GM23338 (cell line): ENCODE measurements at places on chromosomes 7 and 10. TPM values are rescaled to one million over a fixed set of nuclear protein-coding genes. Genes with fewer than 3 reads are reported as not detected.

The TMEM236 gene
- 0.03 and 0.04 TPM in 2 replicates for total RNA-seq

The SPDYE1 gene
- not detected in 2 replicates for total RNA-seq

The MBL2 gene
- total RNA-seq = not detected in 2 replicates

The SFTPA1 gene
- not detected in 2 replicates for total RNA-seq

The CYP26C1 gene
- total RNA-seq = 0.24 TPM in 1 of 2 replicates, not detected in the other

The ASZ1 gene
- not detected in 2 replicates for total RNA-seq

The CD36 gene
- 1.7 and 1.8 TPM in 2 replicates for total RNA-seq

The NKX6-2 gene
- total RNA-seq = 0.24 TPM in 1 of 2 replicates, not detected in the other

The PCLO gene
- total RNA-seq = 6.4 and 7.4 TPM in 2 replicates

The TPK1 gene
- total RNA-seq = 1.5 and 2.6 TPM in 2 replicates

GRCh38 chr10:14123139-14123538, 207.6 kb downstream of the FRMD4A start:
- no peak for DNase-seq

DNA sequence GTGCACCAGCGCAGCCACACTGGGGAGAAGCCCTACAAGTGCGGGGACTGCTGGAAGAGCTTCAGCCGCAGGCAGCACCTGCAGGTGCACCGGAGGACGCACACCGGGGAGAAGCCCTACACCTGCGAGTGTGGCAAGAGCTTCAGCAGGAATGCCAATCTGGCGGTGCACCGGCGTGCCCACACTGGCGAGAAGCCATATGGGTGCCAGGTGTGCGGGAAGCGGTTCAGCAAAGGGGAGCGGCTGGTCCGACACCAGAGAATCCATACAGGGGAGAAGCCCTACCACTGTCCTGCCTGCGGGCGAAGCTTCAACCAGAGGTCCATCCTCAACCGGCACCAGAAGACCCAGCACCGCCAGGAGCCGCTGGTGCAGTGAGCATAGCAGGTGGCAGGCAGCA, 12.9 kb downstream of the ZSCAN25 start:
- DNase-seq = no peak

- no peak for DNase-seq
Measured at GRCh38 chr10:128095753-128096469, 30.3 kb downstream of the MKI67 start.

GRCh38 chr7:129401967-129402860, 32.0 kb upstream of the STRIP2 start:
- DNase-seq = no peak

DNA sequence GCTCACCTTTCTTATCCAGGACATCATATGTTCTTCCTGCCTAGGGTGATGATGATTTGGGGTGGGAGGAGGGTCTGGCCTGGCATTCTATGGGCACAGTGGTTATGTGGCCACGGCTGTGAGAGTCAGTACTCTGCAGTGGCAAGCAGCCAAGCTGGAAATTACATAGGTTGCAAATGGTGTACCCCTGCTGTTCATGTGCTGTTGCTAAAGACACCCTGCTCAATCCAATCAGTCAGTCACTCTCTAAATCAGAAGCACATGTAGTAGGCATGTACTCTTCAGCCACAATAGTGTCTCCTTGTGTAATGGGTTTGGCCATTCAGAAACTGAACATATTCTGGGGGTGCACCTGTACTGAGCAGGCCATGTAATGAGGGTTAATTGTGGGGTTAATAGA, 449.1 kb upstream of the ANKRD30A start:
- DNase-seq = no peak

DNA sequence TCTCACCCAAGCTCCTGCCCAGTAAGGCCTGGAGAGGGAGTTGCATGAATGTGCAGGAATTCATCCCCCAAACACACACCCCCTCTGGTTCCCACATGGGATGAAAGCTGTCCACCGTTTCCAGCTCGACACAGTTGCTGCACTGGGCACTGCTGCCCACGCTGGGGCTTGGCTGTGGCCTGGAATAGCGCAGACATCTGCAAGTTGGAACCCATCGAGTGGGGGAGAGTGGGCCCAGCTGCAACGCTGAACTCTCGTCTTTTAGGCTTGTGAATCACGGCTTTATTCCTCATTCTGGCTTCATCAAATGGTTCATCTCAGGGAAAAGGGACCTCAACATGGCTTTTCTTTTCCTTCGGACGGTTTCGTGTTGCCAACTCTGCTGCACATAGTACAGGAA, 264.7 kb downstream of the DNAJB6 start:
- DNase-seq = no peak

DNA sequence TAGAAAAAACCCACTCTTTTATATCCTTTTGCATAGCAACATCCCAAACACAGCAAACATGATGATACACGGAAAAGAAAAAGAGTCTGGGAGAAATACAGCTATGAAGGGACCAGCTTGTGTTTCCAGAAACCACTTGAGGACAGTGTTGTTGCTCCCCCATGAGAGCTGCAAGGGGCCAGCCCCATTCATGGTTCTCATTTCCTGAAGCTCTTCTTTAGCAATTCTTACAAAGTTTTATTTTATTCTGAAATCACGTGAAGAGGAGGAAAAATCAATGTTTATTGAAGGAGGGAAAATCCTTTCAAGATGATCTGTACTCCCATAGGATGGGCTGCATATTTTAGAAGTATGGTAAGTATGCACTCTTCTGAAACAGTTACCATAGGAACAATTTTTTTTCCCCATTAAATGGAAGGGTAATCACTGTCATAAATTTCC, 17.5 kb upstream of the PRTFDC1 start:
- no peak for DNase-seq

DNA sequence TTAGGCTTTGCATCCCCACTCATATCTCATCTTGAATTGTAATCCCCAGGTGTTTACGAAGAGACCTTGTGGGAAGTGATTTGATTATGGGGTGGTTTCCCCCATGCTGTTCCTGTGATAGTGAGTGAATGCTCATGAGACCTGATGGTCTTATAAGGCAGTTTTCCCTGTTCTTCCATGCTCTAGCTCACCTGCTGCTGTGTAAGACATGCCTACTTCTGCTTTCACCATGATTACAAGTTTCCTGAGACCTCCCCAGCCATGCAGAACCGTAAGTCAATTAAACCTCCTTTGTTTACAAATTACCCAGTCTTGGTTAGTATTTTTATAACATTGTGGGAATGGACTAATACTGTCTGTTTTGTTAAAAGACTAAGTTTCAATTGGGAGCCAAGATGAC, 35.3 kb upstream of the ZNF92 start:
- DNase-seq = no peak

GRCh38 chr7:35024298-35024697, 13.0 kb downstream of the DPY19L1 start:
- no peak for DNase-seq

DNA sequence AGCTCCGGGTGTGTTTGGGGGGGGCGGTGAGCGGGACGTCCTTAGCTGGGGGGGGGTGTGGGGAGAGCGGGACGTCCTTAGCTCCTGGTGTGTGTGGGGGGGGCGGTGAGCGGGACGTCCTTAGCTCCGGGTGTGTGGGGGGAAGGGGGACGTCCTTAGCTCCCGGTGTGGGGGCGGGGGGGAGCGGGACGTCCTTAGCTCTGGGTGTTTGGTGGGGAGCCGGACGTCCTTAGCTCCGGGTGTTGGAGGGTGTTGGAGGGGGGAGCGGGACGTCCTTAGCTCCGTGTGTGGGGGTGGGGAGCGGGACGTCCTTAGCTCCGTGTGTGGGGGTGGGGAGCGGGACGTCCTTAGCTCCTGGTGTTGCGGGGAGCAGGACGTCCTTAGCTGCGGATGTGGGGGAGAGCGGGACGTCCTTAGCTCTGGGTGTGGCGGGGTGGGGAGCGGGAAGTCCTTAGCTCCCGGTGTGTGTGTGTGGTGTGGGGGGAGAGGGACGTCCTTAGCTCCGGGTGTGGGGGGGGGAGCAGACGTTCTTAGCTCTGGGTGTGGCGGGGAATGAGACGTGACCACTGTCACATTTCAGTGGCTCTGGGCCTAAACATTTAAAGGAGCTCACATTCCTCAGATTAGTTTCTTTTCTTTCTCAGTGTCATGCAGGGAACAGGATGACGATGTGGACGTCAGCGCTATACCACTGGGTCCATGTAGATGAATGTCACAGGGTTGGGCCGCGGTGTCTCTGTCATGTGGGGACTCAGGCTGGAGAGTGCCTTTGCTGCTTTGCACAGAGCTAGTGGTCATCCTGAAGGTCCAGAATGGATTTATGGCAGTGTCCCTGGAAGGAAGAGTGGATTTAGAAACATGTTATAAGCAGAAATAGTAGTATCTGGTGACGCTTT, 7.5 kb downstream of the DYNC2I1 start:
- peak; percentile 70 for DNase-seq

- DNase-seq = peak; percentile 13
Measured at GRCh38 chr10:4770801-4771553, 55.0 kb upstream of the AKR1E2 start.

DNA sequence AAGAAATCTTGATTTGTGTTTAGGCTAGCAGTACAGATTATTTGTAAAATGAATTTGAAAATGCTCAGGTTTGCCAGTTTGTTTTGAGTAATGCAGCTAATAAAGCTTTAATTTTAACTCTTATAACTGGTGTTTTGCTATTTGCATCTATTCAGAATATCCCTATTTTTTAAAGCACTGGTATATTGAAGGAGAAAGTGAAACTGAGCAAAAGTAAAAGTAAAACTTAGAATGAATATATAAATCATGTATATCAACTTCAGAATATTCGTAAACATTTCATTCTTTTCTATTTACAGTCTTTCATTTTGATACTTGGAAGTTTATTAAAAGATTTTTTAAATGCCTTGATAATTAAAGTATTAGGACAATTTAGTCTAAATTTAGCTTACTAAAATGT, 26.2 kb downstream of the TASOR2 start:
- DNase-seq = no peak

DNA sequence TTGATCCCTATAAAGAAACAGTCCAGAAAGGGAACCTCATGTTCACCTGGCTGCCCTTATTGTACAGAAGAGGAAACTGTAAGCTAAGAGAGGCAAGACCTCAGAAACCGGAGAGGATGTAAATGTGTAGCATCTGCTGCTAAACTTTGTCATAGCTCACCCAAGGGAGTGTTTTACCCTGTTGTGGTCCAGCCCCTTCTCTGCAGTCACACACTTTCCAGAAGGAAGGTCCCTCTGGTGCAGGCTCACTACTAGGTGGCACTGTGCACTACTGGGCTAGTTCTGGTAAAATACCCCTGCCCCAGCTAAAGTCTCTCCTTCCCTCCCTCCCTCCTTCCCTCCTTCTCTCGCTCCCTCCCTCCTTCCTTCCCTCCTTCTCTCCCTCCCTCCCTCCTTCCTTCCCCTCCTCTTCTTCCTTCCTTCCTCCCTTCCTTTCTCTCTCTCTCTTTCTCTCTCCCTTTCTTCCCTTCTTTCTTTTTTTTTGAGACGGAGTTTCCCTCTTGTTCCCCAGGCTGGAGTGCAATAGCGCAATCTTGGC, 42.5 kb upstream of the LCOR start:
- no peak for DNase-seq

GRCh38 chr7:43511769-43512515, 71.0 kb upstream of the STK17A start:
- no peak for DNase-seq

- DNase-seq = no peak
Measured at GRCh38 chr10:113562704-113563103, 9.9 kb downstream of the HABP2 start.

- DNase-seq = no peak
Measured at GRCh38 chr7:97639036-97639435, 92.8 kb upstream of the TAC1 start.

DNA sequence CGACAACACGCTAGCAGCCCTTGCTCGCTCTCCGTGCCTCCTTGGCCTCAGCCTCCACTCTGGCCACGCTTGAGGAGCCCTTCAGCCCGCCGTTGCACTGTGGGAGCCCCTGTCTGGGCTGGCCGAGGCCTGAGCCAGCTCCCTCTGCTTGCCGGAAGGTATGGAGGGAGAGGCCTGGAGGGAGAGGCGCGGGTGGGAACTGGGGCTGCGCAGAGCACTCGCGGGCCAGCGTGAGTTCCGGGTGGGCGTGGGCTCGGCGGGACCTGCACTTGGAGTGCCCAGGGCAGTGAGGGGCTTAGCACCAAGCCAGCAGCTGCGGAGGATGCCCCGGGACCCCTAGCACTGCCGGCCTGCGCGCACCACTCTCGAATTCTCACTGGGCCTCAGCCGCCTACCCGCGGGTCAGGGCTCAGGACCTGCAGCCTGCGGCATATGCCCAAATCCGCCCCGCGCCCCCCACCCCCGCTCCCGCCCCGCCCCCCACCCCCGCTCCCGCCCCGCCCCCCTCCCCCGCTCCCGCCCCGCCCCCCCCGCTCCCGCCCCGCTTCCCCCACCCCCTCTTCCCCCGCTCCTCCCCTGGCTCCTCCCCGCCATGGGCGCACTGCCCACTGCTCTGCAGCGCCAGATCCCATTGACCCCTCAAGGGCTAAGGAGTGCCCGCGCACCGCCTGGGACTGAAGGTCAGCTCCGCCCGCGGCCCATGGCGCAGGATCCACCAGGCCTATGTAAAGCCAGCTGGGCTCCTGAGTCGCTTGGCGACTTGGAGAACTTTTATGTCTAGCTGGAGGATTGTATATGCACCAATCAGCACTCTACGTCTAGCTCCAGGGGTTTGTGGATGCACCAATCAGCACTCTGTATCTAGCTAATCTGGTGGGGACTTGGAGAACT, 15.9 kb upstream of the ACBD5 start:
- DNase-seq = no peak

GRCh38 chr10:60123172-60123571, 216.8 kb upstream of the CCDC6 start:
- no peak for DNase-seq

DNA sequence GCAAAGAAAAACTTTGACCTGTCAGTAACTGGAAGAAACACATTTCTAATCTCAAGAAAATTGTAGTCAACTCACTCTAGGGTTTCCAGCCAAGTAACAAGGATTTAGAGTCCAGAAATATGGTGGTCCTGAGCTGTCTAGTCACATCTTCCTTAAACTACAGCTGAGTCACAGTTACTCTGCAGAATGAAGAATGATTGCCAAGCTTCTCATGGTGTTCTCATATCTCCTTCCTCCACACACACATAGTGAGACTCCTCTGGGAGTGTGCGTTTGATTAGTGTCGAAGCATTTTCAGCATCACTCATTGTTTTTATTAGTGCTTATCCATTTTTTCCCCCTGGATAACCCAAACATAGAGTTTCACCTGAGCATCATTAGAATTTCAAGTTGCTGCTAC, 93.1 kb upstream of the CXCL12 start:
- DNase-seq = no peak

- no peak for DNase-seq
Measured at GRCh38 chr10:21184216-21184615, 287.1 kb upstream of the NEBL start.

DNA sequence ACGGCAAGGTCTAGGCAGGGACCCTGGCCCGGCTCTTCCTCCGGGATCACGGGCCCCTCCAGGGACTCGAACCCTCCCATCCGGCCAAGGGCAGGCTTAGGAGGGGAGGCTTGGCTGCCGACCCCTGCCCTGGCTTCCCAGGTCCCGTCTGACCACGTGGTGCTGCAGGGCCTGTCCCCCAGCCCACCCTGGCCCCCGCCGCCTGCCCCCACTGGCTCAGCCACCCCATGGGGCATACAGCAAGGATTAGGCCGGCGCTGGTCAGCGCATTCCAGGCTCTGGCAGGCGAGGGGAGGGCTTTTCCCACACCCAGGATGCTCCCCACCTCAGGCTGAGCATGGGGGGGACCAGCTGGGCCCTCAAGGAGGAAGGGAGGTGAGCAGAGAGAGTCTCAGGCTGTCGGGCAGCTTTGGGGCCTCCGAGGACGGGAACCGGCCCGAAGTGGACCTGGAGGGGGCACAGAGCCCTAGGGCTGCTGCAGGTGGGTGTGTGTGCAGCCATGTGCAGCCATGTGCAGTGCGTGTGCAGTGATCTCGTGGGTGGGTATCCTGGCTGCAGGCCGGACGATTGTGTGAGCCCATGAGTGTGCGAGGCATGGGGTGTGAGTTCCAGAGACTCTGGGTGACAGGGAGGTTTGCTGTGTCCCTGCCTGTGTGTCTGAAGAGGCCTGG, 713 bp upstream of the GRIFIN start:
- DNase-seq = no peak

- no peak for DNase-seq
Measured at GRCh38 chr10:92074126-92074887, 150.7 kb downstream of the BTAF1 start.
